ENCODE measurements at places on chromosomes 12 and 14.
A peak's percentile ranks its signal among the peaks of the same experiment; 100 is the strongest.

DNA sequence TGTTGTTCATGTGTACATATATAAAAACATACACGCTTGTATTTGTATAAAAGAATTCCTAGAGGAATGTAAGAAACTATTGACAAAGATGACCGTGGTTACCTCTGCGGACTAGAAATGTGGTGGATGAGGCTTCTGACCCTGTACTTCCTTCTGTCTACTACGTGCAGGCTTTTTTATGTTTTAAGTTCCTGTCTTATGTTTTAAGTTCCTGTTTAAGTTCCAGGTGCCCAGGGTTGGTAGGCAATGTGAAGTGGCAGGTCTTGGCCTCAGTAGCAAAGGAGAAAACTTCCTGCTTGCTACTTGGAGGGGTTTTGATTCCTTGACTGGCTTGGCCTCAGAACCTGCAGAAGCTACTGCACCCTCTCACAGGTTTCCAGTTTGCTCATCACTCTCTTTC lies 11.6 kb downstream of the POMT2 start:
- DNase-seq: no peak

GRCh38 chr12:112252184-112252583 lies 126.8 kb downstream of the TRAFD1 start:
- DNase-seq: no peak

DNA sequence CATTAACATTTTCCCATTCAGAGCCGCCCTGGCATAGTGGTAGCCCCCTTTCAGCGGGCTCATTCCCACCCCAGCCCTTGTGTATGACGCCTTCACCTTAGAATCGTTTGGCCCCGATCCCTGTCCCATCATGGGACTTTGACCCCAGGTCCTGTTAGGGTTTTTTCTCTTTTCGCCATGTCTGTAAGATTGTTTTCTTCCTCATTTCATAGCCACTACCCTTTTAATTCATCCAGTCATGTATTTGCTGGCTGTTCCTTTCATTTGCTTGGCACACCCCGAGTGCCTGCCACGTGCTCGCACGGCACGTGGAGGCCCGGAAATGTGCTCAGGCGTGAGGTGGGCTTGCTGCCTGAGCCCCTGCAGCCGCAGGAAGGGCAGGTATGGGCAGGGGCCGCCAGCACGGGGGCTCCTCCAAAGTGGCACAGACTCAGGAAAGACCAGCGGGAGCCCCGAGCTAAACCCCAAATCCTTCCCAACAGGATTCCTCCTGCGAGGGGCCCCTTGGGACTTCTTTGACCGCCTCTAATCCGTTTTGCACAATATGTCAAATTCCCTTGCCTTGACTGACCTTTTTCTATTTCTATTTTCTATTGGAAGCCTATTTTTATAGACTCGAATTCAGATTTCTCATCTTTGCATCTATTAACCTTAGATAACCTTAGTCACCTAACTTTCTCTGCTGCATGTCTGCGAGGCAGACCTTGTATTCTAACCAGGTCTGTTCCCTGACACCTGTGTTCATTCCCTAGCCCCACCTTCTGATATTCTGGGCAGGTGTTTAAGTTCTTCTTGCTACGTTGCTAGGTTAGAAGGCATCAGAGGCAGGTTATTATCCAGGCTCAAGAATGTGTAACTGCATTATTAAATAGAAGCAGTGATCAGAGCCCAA lies 114.8 kb downstream of the EML1 start:
- no peak for DNase-seq

DNA sequence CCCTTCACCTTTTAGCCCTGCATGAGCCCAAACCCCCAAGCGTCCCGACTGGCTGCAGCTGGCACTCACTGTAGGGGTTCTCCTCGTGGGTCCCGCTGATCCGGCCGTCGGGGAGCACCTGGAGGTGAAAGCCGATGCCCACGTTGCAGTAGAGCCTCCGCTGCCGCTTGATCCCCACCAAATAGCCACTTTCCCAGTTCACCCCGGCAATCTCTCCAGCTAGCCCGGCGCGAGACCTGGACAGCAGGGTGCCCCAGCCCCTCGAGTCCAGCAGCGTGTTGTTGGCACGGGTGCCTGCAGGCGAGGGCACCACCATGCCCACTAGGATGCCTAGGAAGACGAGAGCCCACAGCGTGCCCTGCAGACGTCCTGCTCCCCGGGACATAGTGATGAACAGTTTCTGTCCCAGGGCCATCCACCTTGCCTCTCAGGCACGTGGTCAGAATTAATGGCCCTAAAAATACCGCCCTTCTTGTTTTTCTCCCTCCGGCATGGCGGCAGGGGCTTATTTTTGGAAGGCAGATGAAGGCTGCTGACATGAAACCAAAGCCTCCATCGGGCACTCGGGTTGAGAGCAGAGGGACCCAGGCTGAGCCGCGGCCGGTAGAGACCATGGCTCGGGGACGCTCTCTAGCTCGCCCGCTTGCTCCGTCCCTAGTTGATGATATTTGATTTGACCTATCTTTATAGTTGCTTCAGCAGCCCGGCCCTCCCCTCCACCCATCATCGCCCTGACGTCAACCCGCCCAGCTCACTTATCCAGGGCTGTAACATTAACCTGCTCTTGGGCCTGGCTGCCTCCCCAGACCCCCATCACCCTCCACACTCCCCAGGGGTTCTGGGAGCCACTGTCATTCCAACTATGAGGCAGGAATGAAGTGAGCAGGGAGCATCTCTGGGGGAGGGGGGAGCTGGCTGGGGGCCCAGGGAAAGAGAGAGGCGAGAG lies at the start of gene FGF6:
FGF6 (minus strand) TSS at position 660 of the 946 bp plus-strand sequence; CDS start at position 415, 245 bp downstream.
- DNase-seq: no peak

- no peak for DNase-seq
These were observed 4.3 kb downstream of the OASL start for GRCh38 chr12:121034616-121035305.

- DNase-seq: no peak
These were observed 44.3 kb upstream of the HELB start for GRCh38 chr12:66258011-66258410.

GRCh38 chr12:80565271-80565670 lies 121.2 kb downstream of the PTPRQ start:
- DNase-seq: no peak

- peak; percentile 47 for DNase-seq
These were observed 6.0 kb downstream of the GALNT9 start for GRCh38 chr12:132323171-132324010.

- peak; percentile 88 for DNase-seq
These were observed 53.6 kb downstream of the EIF2S3B start for GRCh38 chr12:10559244-10559643.

GRCh38 chr12:70648831-70649230 lies 11.6 kb upstream of the PTPRB start:
- no peak for DNase-seq

- peak; percentile 39 for DNase-seq
These were observed at the start of gene GPR65 for GRCh38 chr14:88005050-88005481. GPR65 (plus strand) TSS chr14:88005135; CDS start chr14:88010848, 5,713 bp downstream.

DNA sequence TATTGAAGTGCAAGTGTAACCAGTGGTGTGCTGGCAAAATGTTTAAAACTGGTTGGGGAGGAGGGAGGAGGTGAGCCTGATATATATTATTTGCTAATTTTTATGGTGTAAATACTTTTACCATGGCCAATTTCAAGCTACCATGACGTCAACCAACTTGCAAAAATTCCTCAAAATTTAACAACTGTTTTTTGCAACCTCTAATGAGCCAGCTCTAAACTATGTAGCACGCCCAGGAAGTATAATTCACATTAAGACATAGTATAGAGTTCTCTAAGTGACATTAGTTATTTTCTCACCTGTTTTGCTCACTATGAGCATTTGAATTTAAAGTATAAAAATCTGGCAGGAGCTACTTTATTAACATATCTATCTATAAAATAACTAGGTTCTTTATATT lies 41.4 kb downstream of the ATL1 start:
- no peak for DNase-seq

DNA sequence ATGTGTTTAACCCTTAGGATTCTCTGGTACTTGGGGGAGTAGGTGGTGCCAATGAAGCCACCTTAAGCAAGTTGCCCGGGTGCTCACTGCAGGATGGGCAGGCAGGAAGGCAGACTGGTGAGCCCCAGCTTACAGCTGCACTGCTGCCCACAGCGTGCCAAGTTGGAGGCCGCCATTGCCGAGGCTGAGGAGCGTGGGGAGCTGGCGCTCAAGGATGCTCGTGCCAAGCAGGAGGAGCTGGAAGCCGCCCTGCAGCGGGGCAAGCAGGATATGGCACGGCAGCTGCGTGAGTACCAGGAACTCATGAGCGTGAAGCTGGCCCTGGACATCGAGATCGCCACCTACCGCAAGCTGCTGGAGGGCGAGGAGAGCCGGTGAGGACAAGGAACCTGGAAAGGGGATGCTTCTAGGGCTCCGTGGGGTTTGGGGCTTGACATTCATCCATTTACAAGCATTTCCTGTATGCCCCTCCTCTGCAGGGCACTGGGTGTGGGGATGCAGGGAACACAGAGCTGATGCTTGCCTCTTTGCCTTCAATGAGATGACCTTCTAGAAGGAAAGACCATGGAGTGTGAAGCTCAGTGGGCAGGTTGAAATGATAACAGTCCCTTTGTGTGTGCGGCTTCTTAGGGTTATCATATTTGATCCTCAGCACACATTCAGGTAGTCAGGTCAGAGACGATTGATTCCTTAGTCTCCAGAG lies 12.4 kb downstream of the KRT7 start:
- DNase-seq: no peak
